NCI-H1105 treated with DMSO at 0.1 percent for 48 hours (cell line): ENCODE measurements at places on chromosomes 4 and X.

DNA sequence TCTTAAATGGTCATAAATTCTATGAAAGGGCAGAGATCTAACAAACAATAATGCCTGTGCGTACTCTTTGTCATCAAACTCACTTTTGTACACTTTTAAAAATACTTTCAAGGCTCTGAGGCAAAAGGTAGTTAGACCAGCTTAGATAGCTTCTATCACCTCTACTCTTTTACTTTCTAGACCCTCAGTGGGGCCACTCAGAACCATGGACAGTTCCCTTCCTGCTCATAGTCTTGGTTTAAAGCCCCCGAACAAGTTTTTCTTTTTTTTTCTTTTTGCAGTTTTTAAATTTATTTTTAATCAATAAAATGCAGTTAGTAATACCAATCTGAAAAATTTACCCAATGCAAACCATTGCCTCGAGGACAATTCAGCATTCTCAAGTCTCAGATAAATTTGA, 460.5 kb upstream of the CNKSR2 start:
- DNase-seq: no peak

- peak; percentile 30 for DNase-seq
Measured at GRCh38 chr4:89657931-89658700, 178.8 kb downstream of the SNCA start.

- no peak for DNase-seq
Measured at GRCh38 chr4:121156822-121157769, 7.0 kb downstream of the TNIP3 start.

DNA sequence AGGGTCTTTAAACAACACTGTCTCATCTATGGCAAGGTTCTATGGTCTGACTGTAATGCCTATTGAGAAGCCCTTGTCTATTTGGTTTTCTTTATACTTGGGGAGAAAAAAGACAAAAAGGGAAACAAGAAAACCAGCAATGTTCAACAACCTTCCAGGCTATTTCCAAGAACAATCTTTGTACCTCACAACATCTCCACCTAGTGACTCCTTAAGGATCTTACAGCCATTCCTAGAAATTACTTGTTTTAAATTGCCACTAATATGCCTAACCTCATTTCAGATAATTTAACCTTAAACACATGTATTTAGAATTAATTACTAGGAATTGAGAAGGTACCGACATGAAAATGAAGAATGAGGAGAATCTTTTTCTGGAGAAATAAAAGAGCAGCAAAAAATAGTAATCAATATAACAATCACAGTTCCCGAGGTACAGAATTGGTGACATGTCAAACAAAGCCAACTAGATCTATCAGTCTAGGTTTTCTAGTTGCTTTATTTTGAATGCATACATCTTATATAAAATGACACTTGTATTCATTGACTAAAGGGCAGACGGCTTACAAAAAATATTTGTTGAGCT, 1.6 kb upstream of the RBM46 start:
- DNase-seq: peak; percentile 2

DNA sequence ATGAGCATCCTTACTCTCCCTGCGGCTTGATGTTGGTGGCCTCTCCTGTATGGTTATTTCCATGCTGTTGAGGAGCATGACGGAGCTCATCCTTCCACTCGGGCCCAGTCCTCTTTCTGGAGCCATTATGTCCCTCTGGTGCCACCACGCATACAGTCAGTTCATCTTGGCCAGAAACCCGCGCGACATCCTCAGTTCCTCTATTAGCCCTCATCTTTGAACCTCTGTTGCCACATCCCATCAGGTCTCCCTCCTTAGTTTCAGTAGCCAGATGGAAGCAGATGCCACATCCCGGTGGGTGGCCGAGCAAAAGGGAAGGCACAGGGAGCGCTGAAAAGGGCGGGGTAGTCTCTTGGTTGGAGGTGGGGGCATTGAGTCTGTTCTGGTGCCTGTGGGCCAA, 4.6 kb downstream of the LOC101059915 start:
- no peak for DNase-seq

DNA sequence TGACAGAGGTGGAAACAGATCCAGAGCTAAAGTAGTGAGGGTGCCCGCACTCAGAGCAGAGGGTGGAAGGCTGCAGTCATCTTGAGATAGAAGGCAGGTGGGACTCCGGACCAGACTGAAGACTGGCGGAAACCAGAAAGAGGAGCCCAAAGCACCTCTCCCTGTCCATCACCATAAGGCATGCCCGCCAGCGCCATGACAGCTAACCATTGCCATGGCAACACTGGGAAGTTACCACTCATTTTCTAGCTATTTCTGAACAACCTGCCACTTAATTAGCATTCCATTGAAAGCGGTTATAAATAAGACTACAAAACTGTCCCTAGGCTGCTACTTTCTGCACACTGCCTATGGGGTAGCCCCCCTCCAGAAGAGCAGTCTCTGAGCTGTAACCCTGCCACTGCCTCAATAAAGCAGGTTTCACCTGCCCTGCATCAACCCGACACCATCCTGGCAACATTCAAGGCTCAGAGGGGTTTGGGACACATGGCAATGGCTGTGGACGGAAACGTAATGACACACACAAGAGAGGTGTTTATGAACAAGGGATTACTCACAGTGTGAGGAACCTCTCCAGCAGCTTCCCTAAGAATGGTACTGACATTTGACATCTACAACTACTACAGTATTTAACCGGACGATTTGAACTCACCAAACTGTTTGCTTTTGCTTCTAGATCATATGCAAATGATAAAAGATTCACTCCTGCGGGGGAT, 27.8 kb upstream of the FGFBP2 start:
- no peak for DNase-seq

- DNase-seq: peak; percentile 21
Measured at GRCh38 chrX:119758731-119759247, 401 bp downstream of the SOWAHD start.

DNA sequence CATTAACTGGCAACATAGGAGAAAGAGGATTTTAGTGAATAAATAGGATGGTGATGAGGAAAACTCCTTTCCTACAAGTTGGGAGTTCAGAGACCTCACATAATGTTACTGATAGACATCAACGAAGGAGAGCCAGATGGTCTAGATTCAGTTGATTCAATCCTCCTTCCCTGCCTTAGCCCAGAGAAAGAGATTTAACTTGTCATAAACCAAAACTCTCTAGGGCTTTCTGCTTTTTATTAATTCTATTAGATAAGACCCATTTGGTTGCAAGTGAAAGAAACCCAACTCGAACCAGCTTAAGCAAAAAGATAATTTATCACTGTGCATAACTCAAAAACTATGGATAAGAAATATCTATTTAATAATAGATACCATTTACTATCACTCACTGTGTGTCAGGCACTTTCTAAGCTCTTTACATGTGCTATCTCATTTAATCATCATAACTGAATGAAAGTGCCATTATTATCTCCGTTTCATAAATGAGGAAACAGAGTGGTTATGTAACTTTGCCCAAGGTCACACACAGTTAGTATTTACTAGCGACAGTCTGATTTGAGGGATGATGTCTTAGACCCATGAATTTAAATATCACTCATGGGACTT, 4.3 kb upstream of the UNC5C start:
- no peak for DNase-seq

- no peak for DNase-seq
Measured at GRCh38 chr4:3062471-3062870, 11.9 kb downstream of the HTT-AS start.
